Stimulated activated CD8-positive, alpha-beta memory T cell treated with anti-CD3 and anti-CD28 coated beads, Interleukin-7, amount 100 ng/mL, for 24 hours (primary cell): ENCODE measurements at places on chromosomes 16 and 17.

GRCh38 chr17:61583242-61583641 is 7.8 kb downstream of the NACA2 start:
- DNase-seq: no peak

DNA sequence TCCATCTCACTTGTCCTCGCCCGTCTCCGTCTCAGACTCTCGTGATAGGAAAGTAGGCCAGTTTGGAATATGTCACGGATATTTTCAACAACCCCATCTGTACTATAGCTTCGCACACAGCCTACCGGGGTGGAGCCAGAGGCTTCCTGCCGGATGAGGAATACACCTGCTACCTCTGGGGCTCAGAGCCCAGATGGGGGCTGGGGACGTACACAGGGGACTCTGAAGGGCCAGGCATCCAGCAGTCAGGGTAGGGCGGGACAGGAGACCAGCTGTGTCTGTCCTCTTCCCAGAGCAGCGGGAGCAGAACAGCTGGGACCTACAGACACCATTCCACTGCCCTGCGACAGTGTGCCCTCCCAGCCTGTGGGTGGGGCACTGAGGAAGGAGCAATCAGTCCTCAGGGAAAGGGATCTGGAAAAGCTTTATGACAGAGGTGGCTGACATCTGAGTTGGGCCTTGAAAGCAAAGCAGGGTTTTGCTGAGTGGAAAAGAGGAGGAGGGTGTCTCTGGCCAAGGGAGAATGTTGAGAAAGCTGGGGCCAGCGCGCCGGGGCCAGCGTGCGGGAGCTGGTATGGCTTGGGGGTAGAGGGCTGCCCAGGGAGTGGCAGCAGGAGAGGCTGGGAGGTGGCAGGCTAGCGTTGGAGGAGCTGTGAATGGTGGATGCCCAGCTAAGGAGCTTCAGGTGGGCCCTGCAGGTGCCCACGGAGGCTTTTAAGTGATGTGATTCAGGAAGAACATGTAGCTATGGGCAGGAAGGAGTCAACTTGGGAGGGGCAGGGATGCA is 11.5 kb upstream of the SRCIN1 start:
- no peak for DNase-seq

DNA sequence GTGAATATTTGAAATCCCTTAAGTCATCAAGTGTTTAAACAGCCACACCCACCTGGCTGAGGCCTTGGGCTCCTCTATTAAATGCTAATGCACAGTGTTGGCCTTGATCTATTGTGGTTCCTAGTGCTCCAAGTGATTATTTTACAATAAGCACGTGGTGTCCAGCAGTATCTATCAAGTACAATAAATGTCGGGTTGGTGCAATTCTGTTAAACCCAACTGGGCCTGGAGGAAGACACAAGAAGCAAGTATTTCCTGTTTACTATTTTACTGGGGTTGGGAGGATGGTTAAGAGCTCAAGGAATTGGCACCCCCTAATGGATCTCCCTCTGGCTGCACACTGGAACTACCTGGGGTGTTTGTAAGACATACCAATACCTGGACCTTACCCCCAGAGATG is 72.1 kb upstream of the HNF1B start:
- no peak for DNase-seq

DNA sequence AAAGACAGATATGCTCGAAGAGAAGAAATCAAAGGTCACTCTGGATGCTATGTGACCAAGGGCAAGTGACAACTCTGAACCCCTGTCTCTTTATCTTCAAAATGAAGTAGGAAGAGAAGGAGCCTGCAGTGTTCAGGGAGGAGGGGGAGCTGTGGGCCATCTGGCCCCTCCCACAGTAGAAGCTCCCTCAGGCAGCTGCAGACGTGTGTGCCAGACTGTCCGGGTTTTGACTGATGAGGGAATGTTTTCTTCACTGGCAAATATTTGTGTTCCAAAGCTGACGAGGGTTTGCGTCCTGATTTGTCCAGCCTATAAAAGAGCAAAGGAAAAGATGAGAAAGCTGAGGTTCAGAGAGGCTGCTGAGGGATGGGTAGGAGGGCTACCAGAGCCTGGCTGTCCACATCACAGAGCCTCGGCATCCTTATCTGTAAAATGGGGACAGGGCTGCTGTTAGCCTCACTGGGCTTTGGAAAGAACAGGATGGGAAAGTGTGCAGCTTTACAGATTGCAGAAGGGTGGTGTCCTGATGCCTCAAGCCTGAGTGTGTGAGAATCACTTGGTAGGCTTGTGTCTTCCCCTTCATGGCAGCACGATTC is 1.8 kb upstream of the GINS2 start:
- DNase-seq: no peak

- DNase-seq: no peak
These were observed 34.1 kb downstream of the SNX29 start for GRCh38 chr16:12010388-12011251.

DNA sequence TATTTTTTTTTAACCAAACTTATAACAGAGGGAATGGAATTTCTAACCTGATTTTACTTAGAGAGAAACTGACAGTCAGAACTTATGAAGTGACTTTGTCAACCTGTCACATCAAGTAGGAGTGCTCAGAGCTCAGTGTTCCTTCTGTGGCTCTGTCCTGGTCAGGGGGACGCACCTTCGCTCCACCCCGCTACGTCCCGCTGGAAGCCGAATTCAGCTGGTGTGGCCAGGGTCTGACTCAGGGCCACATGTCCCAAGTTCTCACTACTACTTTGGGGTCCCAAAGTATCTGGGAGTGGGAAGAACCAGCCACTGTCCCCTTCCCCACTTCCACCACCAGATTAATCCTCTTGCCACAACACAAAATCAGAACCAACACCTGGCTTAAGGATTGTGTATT is 51.4 kb downstream of the C16orf78 start:
- DNase-seq: no peak

- no peak for DNase-seq
These were observed 17.3 kb upstream of the MYO1D start for GRCh38 chr17:32894245-32894644.

GRCh38 chr16:31664683-31665482 is 137.2 kb downstream of the AHSP start:
- DNase-seq: no peak

- DNase-seq: no peak
These were observed 124.6 kb upstream of the TMEM97 start for GRCh38 chr17:28194382-28194781.

DNA sequence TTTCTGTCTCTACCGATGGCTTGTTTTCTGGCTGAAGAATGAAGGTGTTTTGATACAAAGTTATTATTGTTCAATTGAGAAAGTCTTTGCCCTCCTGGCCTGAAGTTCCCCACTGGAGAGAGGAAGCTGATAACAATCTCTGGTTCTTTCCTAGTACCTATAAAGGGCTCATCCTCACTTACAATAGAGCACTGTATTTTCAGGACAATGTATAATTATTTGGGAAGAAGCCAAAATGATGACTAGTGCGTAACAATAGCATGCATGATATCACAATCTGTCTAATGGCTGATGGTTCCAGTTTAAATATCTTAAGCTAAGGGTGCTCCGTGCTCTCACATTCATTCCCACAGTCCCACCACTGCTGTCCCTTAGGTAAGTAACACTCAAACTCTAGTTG is 230.7 kb downstream of the IRX3 start:
- DNase-seq: no peak

DNA sequence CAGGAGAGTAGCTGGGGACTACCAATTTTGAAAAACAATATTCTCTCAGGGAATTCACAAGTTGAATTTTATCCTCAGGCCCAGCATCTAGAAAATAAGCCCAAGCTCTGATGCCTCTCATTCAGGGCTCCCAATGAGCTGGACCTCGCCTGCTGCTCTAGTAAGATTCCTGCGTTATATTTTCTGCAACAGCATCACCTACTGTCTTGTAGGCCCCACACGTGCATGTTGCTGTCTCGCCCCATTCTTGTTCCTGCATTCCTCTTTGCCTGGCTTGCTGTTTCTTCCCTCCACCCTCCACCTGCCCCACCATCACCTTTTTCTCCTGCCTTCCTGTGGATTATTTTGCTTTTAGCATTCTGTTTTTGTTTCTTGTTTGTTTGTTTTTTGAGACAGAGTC is 8.3 kb upstream of the ST6GALNAC2 start:
- DNase-seq: no peak

- DNase-seq: no peak
These were observed 39.7 kb downstream of the USP22 start for GRCh38 chr17:21003007-21003621.

DNA sequence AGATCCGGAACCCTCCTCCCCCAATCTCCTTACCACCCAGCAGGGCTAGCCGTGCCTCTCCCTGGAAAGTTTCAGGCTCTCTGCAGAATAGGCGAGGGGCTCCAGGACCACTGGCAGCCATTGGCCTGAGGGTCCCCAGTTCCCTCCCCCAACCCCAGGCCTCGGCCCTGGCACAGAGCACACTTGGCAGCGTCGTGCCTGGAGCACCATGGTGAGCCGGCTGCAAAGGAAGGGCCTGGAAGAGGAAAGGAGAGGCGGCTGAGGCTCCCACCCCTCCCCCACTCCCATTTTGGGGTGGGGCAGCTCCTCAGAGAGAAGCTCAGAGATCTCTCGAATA is 369 bp upstream of the BTBD17 start:
- DNase-seq: no peak

GRCh38 chr17:49487183-49487582 is 7.9 kb upstream of the NGFR start:
- DNase-seq: no peak

- no peak for DNase-seq
These were observed 38.1 kb downstream of the MRTFB start for GRCh38 chr16:14109077-14109775.

DNA sequence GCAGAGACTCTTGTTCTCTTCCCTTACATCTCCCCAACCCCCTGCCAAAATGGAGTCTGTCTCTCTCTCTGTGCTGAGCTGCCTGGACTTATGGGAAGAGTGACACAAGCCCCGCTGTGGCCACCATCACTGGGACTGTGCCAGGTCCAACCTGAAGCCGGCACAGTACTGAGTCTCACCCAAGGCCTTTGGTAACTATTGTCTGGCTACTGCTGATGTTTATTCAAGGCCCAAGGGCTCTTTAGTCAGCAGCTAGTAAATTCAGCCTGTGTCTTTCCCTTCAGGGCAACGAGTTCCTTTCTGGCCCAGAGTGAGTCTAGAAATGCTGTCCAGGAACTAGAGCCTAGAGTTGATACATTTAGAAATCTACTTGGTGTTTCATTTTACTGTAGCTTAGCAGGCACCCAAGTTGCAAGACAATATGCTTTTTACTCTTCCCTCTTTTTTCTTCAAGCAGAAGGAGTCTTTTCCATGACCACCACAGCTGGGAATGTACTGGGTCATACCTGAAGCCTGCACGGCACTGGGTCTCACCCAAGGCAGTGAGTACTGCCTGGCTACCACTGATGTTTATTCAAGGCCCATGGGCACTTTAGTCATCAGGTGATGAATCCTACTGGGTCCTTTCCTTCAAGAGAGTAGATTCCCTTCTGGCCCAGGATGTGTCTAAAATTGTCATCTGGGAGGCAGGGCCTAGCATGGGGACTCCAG is 17.7 kb downstream of the EFCAB5 start:
- no peak for DNase-seq

- DNase-seq: no peak
These were observed 3.4 kb upstream of the NSRP1 start for GRCh38 chr17:30113213-30113612.

DNA sequence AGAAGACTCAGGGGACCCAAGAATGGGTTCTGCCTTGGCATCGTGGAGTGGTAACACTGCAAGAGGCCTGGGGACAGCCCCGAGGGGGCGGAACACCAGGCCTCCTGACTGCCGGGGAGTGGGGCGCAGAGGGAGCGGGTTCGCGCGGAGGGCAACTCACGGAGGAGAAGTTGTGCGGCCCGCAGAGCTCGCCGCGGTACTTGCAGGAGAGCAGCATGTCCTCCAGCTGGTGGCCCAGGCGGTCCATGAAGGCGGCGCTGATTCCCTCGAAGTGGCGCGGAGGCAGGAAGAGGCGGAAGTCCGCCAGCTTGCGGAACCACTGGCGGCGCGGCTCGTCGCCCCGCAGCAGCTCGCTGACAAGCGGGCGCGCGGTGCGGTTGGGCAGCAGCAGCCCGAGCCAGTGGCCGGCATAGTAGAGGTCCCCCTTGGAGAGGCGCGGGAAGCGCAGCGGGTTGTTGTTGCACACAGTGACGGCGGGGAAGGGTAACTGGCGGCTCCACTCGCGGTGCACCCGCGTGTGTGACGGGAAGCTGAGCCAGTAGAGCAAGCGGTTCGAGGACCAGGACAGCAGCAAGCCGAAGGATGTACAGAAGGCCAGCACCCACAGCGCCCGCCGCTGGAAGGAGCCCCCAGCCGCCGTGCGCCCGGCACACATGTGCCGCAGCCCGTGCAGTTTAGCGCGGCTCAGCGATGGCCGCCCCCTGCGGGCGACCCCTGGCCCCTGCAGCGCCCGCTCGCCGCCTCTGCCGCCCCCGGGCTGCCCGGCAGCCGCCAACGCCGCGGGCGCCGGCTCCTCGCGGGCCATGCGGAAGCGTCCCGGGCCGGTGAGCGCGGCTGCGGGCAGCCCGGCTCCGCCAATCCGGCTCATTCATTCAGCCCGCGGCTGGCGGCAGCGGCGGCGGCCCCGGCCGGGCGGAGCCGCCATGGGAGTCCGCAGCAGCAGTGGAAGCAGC is 1.6 kb downstream of the ASIC2 start:
- DNase-seq: no peak

DNA sequence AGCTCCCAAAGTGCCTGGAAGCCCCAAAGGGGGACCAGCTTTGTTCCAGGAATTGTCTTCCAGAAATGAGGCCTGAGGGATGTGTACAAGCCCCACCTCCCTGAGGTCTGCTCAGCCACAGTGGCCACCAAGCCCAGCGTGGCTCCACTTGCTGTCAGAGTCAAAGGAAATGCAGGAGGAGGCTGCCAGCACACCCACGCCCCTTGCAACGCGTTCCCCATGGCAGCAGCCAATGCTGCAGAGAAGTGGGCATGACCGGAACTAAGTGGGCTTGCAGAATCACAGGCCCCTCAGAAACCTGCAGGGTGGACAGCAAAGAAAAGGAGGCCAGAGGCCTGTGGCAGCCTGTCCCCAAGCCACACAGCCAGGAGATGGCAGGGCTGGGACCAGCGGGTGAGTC is 320.8 kb downstream of the FOXL1 start:
- DNase-seq: no peak

DNA sequence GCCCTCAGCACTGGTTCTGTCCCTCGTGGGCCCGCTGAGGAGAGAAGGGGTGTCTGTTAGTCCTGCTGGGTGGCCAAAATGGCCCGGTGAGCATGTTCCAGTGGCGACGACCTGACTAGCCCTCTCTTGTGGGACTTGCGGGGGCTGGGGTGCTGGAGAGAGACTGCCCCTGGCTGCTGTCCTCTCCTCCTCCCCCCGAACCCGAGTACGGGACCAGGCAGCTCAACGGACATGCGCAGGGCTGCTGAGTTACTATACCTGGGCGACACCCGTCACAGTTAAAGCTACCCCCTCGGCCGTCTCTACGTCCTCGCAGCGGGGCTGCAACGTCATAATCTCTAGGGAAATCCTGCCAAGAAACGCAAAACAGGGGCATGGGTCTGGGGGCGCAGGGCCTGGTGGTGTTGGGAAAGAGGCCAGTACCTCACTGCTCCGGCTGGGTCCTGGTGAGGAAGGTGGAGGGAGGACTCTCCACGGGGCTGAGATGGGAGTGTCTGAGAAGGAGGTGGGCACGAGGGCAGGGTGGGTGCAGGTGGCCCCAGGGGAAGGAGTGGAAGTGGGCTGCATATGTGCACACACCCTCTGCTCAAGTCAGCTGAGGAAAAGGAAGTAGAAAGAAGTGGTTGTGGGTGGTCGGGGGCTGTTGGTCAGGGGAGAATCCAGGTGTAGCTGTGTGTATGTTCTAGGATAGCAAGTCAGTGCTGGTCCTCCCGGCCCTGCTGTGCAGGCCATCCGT is 13.4 kb downstream of the FLOT2 start:
- no peak for DNase-seq
